ENCODE measurements at places on chromosomes 7 and 10.

- DNase-seq: no peak
Observed at GRCh38 chr7:90708841-90709317, 112.8 kb downstream of the CDK14 start.

GRCh38 chr7:101792051-101792681 is 25.3 kb upstream of the CUX1 start:
- no peak for DNase-seq

GRCh38 chr7:66296001-66296521 is 90.9 kb downstream of the TPST1 start:
- DNase-seq: no peak

GRCh38 chr7:104973227-104973626 is 40.8 kb upstream of the KMT2E start:
- DNase-seq: no peak

DNA sequence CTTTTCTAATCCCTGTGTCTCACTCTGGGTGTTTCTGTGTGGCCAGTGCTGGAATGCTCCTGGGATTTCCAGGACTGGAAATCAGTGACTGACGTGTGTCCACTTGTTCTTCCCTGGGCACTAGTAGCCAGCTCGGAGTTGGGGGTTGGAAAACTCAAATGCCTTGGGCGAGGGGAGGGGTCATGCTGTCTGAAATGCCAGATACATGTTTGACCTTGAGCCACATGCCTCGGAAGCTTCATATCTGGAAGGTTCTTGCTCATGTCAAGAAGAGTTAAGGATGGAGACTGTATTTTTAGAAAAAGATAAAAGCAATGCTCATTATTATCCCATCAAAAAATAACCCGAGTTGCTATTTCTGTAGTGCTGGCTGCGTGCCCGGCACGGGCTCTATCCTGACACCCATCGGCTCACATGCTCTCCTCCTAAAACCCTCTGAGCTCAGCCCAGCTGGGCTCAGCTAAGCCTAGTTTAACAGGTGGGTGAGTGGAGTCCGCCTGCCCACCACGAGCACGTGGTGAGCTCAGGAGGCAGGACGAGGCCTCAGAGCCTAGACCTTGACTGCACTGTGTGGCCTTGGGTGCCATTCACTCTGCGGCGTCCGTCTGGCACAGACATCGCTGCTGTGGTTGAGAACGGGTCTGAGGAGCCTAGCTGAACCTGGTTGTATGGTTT is 6.4 kb downstream of the DPYSL4 start:
- DNase-seq: no peak

- no peak for DNase-seq
Observed at GRCh38 chr10:17092216-17092944, 37.2 kb downstream of the CUBN start.

- no peak for DNase-seq
Observed at GRCh38 chr7:29315122-29315891, 120.7 kb downstream of the CHN2 start.

GRCh38 chr7:55377162-55377817 is 12.2 kb downstream of the LANCL2 start:
- no peak for DNase-seq

GRCh38 chr10:78165172-78165571 is 131.5 kb downstream of the RPS24 start:
- DNase-seq: no peak

GRCh38 chr10:67808704-67809103 is 29.3 kb downstream of the DNAJC12 start:
- no peak for DNase-seq

DNA sequence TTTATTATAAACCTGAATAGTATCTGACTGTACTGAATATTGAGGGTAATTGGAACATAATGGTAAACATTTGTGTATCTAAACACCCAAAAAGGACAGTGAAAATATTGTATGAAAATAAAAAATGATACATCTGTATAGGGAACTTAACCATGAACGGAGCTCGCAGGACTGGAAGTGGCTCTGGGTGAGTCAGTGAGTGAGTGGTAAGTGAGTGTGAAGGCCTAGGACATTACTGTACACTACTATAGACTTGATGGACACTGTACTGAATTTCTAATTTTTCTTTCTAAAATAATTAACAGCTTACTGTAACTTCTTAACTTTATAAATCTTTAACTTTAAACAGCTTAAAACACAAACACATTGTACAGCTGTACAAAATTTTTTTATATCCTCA is 454.5 kb upstream of the FZD8 start:
- no peak for DNase-seq

- no peak for DNase-seq
Observed at GRCh38 chr7:3893789-3894153, 592.7 kb downstream of the SDK1 start.

DNA sequence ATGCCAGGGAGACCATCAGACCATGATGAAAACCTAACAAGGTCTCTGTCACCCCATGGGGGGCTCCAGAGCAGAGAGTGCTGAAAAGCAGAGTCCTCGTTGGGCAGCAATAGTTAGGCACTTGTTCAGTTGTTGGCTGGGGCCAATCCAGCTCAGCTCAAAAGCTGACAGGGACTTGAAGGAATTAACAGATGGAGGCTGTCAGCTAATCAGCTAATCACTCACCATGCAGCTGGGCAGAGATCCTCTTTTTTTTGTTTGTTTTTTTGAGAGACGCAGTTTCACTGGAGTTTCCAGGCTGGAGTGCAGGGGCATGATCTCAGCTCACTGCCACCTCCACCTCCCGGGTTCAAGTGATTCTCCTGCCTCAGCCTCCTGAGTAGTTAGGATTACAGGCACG is 18.1 kb downstream of the CEP55 start:
- DNase-seq: no peak

- no peak for DNase-seq
Observed at GRCh38 chr7:151684408-151685175, 164.9 kb upstream of the RHEB start.

DNA sequence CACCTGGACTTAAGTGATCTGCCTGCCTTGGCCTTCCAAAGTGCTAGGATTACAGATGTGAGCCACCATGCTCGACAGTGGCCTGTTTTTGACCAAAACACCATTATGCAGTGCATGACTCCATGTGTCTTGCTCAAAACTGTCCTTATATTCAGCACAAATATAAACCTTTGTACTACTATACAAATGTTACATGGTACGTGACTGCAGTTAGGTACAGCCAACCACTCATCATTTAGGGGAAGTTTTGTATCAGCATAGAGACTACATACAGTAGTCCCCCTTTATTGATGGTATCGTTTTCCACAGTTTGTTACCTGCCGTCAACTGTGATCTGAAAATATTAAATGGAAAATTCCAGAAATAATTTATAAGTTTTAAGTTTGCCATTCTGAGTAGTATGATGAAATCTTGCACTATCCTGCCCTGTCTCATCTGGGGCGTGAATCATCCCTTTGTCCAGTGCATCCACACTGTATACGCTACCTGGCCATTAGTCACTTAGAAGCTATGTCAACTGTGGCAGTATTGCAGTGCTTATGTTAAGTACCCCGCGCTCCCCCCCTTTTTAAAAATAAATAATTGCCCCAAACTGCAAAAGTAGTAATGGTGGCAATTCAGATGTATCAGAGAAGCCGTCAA is 23.3 kb upstream of the ZNF282 start:
- DNase-seq: no peak

GRCh38 chr7:111383133-111383532 is 179.2 kb downstream of the IMMP2L start:
- DNase-seq: no peak

GRCh38 chr7:128116740-128117139 is 85.5 kb upstream of the LRRC4 start:
- no peak for DNase-seq

- DNase-seq: no peak
Observed at GRCh38 chr10:48554246-48554645, 50.6 kb downstream of the ARHGAP22 start.

DNA sequence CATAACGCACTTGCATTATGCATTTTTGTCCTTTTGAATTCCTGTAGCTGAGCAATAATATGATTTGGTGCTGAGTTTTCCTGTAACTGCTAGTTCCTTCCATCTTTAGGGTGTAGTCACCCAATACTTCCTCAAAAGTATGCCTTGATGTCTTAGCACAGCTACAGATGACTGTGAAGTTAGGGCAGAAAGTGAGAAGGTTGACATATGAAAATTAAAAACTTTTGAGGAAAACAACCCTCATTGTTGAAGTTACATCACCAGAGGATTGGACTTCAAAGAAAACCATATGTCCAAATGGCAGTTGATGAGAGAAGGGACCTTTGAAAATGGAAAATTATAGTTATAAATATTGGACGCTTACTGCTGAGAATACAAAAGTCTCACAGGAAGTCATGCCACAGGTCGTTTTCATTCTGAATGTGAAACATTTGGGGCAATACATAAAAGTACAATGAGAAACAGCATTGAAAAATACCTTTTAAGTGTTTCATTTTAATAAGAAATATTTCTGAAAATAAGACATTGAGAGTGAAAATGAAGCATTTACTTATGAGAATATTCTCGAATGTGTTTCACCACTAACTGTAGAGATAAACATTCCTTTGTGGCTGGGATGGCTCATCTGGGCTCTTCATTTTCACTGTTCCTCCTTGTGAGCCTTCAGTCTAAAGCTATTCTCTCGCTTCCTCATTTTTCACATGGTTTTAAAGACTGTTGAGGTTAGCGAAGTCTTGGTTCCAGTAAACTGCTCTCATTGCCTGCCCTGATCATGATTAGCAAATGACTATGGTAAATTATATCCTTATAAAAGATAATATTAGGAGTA is 61.4 kb upstream of the NME8 start:
- no peak for DNase-seq

GRCh38 chr7:2645274-2645868 is 13.6 kb downstream of the TTYH3 start:
- DNase-seq: no peak

GRCh38 chr10:112525200-112525599 is 78.2 kb downstream of the VTI1A start:
- no peak for DNase-seq

DNA sequence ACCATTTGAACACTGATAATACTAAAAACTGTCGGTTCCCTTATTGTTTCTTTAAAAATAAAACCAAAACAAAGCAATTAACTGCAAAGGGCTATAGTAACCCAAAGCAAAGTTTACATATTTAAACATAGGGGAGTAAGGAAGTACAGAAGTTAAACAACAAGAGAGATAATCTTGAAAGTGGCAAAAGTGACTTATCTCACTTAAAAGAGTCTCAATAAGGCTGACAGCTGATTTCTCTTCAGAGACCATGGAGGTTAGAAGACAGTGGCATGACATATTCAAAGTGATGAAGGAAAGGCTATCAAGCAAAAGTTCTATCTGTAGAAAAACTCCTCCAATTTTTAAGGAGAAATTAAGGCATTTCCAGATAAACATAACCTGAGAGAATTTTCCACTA is 233.5 kb upstream of the HDAC9 start:
- DNase-seq: no peak

GRCh38 chr10:112526139-112526538 is 79.1 kb downstream of the VTI1A start:
- DNase-seq: no peak

- DNase-seq: no peak
Observed at GRCh38 chr7:36851382-36851781, 127.1 kb upstream of the AOAH start.

GRCh38 chr10:92737484-92737883 is 47.7 kb downstream of the HHEX start:
- DNase-seq: no peak

GRCh38 chr7:25469669-25470068 is 241.4 kb upstream of the NPVF start:
- DNase-seq: no peak

- DNase-seq: no peak
Observed at GRCh38 chr7:131895541-131896164, 339.2 kb upstream of the PODXL start.

All from NCI-H510A treated with DMSO at 0.1 percent for 48 hours (cell line).